ENCODE measurements at places on chromosomes 3 and 15. TPM values are rescaled to one million over a fixed set of nuclear protein-coding genes. Genes with fewer than 3 reads are reported as not detected.
A peak's percentile ranks its signal among the peaks of the same experiment; 100 is the strongest.

GRCh38 chr15:99385865-99386264 lies 134.6 kb downstream of the LRRC28 start:
- DNase-seq = no peak
- no peaks in the 10 kb centered on the region for H3K36me3 ChIP-seq
- no peak overlapping the region for H3K4me3 ChIP-seq

GRCh38 chr3:171336406-171336805 lies 123.8 kb downstream of the TNIK start:
- peaks cover 26% of the 10 kb centered on the region for H3K4me1 ChIP-seq
- H3K4me3 ChIP-seq = no peak overlapping the region
- H3K27me3 ChIP-seq = no peaks in the 10 kb centered on the region
- H3K36me3 ChIP-seq = no peaks in the 10 kb centered on the region

GRCh38 chr15:59946084-59946483 lies 58.0 kb upstream of the FOXB1 start:
- H3K36me3 ChIP-seq = no peaks in the 10 kb centered on the region
- H3K27me3 ChIP-seq = no peaks in the 10 kb centered on the region
- no peaks in the 10 kb centered on the region for H3K4me1 ChIP-seq
- DNase-seq = no peak
- no peak overlapping the region for H3K27ac ChIP-seq

DNA sequence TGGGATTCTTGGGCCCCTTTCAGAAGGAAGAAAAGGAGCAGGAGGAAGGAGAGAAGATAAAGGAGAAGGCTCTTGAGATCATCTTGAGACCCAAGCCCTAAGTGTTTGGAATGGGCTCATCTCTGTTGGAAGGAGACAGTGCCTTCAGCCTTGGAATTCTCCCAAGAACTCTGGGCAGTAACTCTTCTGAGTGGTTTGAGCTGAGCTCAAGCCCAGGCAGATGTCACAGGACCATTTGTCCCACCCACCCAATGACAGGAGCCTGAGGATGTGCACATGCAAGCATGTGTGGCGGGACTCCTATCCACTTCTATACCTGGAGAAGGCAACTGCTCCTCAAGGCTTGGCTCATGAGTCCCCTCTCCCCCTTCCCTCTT lies 14.6 kb upstream of the TMEM40 start:
- no peaks in the 10 kb centered on the region for H3K4me1 ChIP-seq
- no peak for DNase-seq
- H3K27ac ChIP-seq = no peak overlapping the region
- no peak overlapping the region for H3K4me3 ChIP-seq
- H3K27me3 ChIP-seq = 0 out of 2 replicates have a peak, but pooled peaks cover 5% of the 10 kb centered on the region
- H3K36me3 ChIP-seq = no peaks in the 10 kb centered on the region

DNA sequence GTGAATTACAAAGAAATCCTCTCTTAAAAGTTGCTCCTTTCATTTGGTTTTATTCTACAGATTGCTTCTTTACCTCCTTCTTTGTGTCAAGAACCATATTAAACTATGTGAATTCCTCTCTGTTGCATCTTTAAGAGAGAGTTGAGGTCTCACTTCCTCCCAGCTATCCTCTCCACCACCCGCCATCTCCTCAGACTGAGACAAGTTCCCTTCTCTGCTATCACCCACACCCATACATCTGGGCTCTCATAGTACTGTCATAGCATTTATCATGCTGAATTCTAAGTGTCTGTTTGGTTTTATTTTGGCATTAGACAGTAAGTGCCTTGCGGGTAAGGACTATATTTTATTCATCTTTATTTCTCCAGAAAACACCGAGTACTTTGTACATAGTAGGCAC lies 54.2 kb downstream of the B3GALNT1 start:
- no peaks in the 10 kb centered on the region for H3K36me3 ChIP-seq
- no peaks in the 10 kb centered on the region for H3K4me1 ChIP-seq
- H3K27ac ChIP-seq = no peak overlapping the region
- no peak for DNase-seq
- no peak overlapping the region for H3K4me3 ChIP-seq

- DNase-seq = no peak
- H3K4me1 ChIP-seq = peaks cover 7% of the 10 kb centered on the region
- no peaks in the 10 kb centered on the region for H3K27me3 ChIP-seq
- H3K36me3 ChIP-seq = no peaks in the 10 kb centered on the region
Observed at GRCh38 chr3:70582803-70583202, 270.4 kb upstream of the MDFIC2 start.

- no peaks in the 10 kb centered on the region for H3K36me3 ChIP-seq
- no peak overlapping the region for H3K27ac ChIP-seq
- H3K27me3 ChIP-seq = no peaks in the 10 kb centered on the region
- peaks cover 10% of the 10 kb centered on the region for H3K4me1 ChIP-seq
- no peak for DNase-seq
Observed at GRCh38 chr3:132785292-132785691, 63.1 kb upstream of the NPHP3 start.

DNA sequence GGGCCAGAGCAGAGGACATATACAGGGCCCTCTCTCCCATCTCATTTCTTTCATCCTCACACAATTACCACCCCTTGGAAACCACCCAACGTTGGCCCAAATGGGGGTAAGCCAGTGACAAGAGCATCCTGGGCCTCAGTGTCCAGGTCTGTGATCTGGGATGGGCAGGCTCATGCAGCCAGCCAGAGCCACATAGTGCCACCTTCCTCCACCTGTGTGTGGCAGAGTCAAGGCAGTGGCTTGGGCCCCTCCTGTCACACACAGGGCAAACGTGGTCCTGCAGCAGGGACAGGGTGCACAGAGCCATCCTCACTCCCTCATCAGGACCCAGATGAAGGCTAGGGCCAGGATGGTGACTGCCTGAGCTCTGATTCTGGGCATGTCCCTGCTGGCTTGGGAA lies 2.3 kb upstream of the MYL3 start:
- no peaks in the 10 kb centered on the region for H3K36me3 ChIP-seq
- H3K27me3 ChIP-seq = no peaks in the 10 kb centered on the region
- DNase-seq = no peak

GRCh38 chr15:89806559-89807550 lies 7.8 kb downstream of the ANPEP start:
- no peaks in the 10 kb centered on the region for H3K36me3 ChIP-seq
- H3K27me3 ChIP-seq = no peaks in the 10 kb centered on the region
- no peak for DNase-seq

DNA sequence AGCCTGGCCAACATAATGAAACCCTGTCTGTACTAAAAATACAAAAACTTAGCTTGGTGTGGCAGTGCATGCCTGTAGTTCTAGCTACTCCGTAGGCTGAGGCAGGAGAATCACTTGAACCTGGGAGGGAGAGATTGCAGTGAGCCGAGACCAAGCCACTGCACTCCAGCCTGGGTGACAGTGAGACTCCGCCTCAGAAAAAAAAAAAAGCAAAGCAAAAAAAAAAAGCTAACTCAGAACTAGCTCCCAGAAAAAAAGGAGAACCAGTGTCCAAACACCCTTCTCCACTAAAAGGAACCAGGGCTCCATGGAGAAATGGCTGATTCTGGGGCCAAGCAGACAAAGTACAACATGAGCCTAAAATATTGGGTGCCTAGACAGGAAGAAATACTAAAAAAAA lies 16.7 kb upstream of the CRTC3 start:
- H3K36me3 ChIP-seq = no peaks in the 10 kb centered on the region
- no peak overlapping the region for H3K4me3 ChIP-seq
- H3K4me1 ChIP-seq = 0 out of 2 replicates have a peak, but pooled peaks cover 4% of the 10 kb centered on the region
- no peak for DNase-seq

- H3K4me3 ChIP-seq = no peak overlapping the region
- H3K36me3 ChIP-seq = no peaks in the 10 kb centered on the region
- peaks cover 33% of the 10 kb centered on the region for H3K4me1 ChIP-seq
Observed at GRCh38 chr3:73448761-73449301, 175.9 kb downstream of the PDZRN3 start.

DNA sequence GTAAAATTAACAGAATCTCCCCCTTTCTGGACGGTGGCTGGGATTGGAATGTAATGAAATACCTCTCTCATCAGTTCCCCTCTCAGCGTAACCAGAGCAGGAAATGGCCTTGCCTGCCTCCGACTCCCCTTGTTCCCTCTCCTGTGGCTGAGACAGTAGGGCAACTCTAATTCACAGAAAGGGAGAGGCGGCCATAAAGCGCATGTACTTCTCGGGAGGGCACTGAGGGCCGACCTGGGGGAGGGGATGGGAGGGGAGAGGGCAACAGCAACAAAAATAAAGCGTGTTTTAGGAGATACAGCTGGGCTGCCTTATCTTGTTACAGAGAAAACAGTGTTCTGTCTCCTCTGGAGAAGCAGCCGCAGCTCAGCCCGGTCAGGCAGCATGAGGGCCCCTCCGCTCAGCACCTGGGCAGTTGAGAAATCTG lies 783.3 kb upstream of the ARRDC4 start:
- DNase-seq = peak; percentile 75
- no peaks in the 10 kb centered on the region for H3K36me3 ChIP-seq
- H3K4me3 ChIP-seq = no peak overlapping the region
- no peaks in the 10 kb centered on the region for H3K27me3 ChIP-seq

GRCh38 chr3:188124184-188124583 lies 29.8 kb upstream of the LPP start:
- DNase-seq = no peak
- H3K4me3 ChIP-seq = no peak overlapping the region
- no peaks in the 10 kb centered on the region for H3K27me3 ChIP-seq
- no peak overlapping the region for H3K27ac ChIP-seq
- H3K4me1 ChIP-seq = peaks cover 18% of the 10 kb centered on the region

- no peaks in the 10 kb centered on the region for H3K27me3 ChIP-seq
- DNase-seq = no peak
- no peak overlapping the region for H3K4me3 ChIP-seq
Observed at GRCh38 chr3:46947981-46948791, 28.4 kb downstream of the CCDC12 start.

DNA sequence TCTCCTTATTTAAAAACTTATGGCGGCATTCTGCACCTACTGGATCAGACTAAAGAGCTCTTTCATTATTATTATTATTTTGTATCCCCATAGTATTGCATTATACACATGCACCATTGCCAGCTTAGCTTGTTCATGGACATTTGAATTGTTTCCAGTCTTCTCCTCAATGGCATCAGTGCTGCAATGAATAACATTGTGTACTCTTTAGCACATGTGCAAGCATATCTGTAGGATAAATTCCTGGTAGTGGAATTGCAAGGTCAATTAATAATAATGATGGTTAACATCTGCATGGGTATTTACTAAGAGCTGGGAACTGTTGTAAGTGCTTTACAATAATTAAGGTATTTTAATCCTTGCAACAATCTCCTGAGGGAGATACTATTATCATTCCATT lies 52.0 kb downstream of the AMOTL2 start:
- H3K27ac ChIP-seq = no peak overlapping the region
- H3K36me3 ChIP-seq = no peaks in the 10 kb centered on the region
- no peak for DNase-seq
- H3K4me3 ChIP-seq = no peak overlapping the region

DNA sequence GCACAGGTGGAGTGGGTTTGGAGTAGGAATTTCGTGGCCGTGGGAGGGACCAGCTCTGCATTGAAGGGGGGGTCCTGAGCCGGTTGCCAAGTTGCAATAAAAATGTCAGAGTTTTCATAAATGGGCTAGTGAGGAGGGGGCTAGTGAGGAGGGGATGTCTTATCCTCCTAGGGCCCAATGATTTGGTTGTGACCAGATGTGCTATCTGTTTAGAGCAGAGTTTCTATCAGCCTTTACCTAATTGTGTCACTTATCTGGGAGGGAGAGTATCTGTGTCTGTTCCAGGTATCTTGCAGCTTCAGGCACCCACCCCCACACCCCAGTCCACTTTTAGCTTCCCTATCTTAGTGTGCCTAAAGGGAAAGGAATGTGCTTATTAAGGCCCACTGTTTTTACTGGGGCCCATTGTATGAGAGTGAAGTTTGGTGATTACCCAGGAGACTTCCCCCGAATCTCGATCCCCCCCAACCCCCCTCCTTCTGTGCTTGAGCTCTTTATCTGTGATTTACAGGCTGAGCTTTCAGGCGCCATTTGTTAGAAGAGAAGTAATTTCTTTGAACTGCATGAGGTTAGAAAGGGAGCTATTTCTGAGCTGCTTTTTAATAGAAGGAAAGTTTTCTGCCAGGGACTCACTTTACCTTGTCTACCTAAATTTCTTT lies 42.6 kb downstream of the PPCDC start:
- H3K27ac ChIP-seq = no peak overlapping the region
- no peaks in the 10 kb centered on the region for H3K4me1 ChIP-seq
- H3K4me3 ChIP-seq = no peak overlapping the region
- no peaks in the 10 kb centered on the region for H3K27me3 ChIP-seq
- no peak for DNase-seq

DNA sequence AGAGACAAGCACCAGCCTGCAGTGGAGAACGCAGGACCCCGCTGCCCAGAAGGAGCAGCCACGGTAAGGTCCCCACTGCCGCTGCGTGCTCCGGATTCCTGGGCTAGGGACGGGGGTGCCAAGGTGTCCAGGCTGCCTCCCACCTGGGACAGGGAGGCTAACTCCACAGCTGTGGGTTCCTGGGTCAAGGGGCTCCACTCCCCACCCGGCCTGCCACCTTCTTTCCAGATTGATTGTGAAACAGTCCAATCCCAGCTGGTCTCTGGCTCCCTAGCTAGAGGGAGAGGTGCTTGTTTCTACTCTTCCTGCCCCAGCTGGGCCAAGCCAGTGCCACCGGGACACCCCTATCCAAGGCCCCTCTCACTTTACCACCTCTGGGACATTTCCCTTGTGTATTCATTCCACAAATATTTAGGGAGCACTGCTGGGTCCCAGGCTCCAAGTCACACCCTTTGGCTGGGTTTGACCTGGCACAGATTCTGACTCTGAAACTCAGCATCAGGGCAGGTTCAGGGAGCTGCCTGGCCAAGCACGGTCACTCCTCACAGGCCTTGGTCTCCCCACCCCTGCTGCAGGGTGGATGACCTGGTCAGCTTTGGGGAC lies 1.9 kb downstream of the PAK6 start:
- H3K27ac ChIP-seq = no peak overlapping the region
- peaks cover 8% of the 10 kb centered on the region for H3K27me3 ChIP-seq
- H3K36me3 ChIP-seq = no peaks in the 10 kb centered on the region
- no peak for DNase-seq

GRCh38 chr3:110612045-110612444 lies 459.6 kb upstream of the NECTIN3 start:
- no peak overlapping the region for H3K4me3 ChIP-seq
- H3K27me3 ChIP-seq = no peaks in the 10 kb centered on the region

Gene ATP1B3
- polyA plus RNA-seq = 315 TPM

Gene HDGFL3
- 131 TPM for polyA plus RNA-seq

Gene CCR8
- 0.23 TPM for polyA plus RNA-seq

Gene RHOV
- 4.4 TPM for polyA plus RNA-seq

Gene HRH1
- not detected for polyA plus RNA-seq

Gene FBXO40
- polyA plus RNA-seq = 0.05 TPM

Gene FETUB
- polyA plus RNA-seq = 0.26 TPM

Gene C3orf49
- polyA plus RNA-seq = not detected

Gene GPR176
- 60.0 TPM for polyA plus RNA-seq

Gene AQR
- polyA plus RNA-seq = 42.3 TPM

Gene ARMC8
- 30.0 TPM for polyA plus RNA-seq

Gene FILIP1L
- polyA plus RNA-seq = 1.6 TPM

Gene INTS14
- polyA plus RNA-seq = 15.2 TPM

Gene PLCL2
- 1.6 TPM for polyA plus RNA-seq

Gene SYNM
- 0.74 TPM for polyA plus RNA-seq

All from GM23338 (cell line).